BE2C (cell line): ENCODE measurements at places on chromosomes 3 and 15.

DNA sequence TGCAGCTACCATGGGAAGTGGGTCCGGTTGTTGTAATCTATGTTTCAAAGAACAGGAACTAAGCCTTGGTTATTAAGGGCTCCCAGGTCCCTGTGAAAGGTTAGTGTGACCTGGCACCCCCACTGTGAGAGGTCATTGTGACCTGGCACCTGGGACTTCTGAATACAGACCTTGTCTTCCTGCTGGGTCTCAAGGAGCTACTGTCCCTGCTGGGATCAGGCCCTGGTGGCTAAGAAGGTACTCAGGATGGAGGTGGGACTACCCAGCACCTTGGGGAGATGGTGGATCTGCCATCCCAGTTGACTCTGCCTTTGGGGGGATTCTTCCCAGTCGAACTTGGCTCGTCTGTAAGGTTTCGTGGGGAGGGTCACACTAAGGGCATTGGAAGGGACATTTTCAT is 10.3 kb upstream of the SLCO2A1 start:
- DNase-seq = no peak

GRCh38 chr3:48859206-48859605 is 11.5 kb upstream of the PRKAR2A start:
- no peak for DNase-seq

- no peak for DNase-seq
Measured at GRCh38 chr15:57849317-57849716, 142.8 kb downstream of the POLR2M start.

DNA sequence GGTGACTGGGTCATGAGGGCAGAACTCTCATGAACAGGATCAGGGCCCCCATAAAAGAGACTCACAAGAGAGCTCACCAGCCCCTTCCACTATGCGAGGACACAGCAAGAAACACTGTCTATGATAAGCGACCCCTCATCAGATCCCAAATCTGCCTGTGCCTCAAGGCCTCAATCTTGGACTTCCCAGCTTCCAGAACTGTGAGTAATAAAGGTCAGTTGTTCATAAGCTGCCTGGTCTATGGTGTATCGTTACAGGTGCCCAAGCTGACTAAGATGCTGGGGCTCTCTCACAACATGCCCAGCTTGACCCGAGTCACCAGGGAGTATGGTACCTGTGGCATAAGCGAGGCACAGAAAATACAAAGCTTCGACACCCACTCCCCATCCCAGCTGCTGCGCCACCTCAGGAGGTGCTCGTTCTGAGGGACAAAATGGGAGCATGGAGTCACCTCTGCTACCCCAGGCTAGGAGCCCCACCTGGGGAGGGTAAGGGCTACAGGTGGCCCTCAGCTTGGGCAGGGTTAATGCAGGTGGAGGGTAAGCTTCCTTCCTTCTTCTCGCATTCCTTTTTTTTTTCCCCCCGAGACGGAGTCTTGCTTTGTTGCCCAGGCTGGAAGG is 234.1 kb downstream of the ADAMTS17 start:
- DNase-seq = no peak

DNA sequence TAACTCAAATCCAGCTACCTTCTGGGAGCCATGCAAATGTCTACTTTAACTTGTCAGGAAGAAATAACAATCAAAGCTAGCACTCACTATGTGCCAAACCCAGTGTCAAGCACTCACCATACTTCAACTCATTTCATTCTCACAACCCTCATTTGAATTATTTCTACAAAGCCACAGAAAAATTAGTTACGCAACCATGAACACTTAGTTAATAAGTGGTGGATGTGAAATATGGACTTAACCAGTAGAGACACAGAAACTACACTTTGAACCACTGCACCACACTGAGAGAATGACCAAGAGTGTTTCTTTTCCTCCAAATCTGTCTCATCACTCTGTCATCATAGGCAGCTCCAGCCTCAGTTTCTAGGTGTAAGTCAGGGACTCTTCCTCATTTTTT is 91.0 kb upstream of the MBNL1 start:
- DNase-seq = no peak

GRCh38 chr15:68341760-68342725 is 64.5 kb downstream of the FEM1B start:
- DNase-seq = no peak

DNA sequence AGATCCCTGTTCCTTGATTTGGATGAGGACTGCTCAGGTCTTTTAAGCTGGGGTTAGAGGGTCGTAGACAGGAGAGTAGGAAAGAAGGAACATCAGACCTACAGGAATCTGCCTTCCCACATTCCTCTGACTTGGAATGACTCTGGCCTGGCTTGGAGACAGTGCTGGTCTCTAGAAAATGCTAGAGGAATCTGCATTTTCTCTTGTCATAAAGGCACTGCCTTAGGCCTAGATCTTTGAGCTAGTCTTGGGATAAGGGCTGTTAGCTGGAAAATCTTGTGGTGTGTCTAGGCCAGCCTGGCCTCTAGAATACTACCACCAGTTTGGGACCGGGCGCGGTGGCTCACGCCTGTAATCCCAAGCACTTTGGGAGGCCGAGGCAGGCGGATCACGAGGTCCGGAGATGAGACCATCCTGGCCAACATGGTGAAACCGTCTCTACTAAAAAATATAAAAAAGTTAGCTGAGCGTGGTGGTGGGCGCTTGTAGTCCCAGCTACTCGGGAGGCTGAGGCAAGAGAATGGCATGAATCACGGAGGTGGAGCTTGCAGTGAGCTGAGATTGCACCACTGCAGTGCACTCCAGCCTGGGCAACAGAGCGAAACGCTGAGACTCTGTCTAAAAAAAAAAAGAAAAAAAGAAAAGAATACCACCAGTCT is 17.3 kb upstream of the BSN start:
- no peak for DNase-seq

DNA sequence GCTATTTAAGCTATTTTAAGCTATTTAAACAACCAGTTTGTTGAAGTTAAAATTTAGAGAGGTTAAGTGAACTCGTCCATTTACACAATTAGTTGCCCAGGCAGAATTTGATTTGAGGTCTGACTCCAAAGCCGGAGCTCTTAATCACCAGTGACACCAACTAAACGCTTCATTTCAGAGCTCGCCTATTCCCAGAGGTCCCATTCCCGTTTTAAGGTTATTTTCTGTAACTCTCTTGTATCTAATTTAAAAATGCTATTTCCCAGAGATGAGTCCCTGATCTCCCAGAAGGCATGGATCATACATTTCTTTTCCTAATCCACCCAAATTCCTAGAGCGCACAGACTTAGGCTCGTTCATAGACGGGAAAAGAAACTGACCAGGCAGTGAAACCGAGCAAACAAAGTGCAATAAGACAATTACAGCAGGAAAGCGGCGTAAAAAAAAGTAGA is 904 bp upstream of the MCTP2 start:
- DNase-seq = no peak

GRCh38 chr3:47098910-47099309 is 65.0 kb downstream of the SETD2 start:
- no peak for DNase-seq

DNA sequence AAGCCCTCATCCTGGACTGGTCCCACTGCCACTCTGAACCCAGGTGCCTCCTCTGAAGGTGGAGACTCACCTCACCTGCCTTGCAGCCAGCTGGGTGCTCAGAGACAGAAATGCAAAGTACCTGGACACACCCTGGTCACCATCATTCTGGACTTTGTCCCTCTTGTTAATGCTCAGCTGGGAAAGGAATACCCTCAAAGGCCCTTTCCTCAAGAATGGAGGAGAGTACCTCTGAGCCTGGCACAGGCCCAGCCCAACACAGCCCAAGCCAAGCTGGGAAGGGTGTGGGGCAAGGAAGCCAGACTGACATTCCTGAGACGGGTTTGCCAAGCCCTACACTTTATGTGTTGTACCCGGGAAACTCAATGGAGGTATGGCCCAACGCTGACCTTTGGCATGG is 983 bp upstream of the ALAS1 start:
- no peak for DNase-seq

DNA sequence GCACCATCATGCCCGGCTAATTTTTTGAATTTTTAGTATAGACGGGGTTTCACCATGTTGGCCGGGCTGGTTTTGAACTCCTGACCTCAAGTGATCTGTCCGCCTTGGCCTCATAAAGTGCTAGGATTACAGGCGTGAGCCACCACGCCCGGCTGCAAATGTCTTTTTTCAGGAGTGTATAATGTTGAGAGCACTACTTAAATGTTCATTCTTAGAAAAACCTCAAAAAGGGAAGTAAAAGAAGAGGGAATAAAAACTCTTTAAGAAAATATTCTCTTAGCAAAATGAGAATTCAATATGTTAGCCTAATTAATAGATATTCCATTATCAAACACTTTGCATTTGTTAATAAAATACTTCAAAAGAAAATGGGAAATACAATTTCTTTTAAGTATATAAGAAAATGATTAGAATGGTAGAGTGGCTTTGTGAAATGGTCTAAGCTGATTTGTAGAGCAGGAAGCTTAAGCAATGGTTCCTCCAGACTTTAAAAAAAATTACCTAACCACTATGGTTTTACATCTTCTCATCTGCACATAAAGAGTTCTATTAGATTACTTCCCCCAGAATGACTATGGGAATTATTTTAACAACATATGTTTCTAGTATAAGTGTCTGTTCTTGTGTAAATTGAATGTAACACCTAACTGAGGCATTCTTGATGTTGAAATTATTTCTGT is 226.7 kb upstream of the ALCAM start:
- no peak for DNase-seq

DNA sequence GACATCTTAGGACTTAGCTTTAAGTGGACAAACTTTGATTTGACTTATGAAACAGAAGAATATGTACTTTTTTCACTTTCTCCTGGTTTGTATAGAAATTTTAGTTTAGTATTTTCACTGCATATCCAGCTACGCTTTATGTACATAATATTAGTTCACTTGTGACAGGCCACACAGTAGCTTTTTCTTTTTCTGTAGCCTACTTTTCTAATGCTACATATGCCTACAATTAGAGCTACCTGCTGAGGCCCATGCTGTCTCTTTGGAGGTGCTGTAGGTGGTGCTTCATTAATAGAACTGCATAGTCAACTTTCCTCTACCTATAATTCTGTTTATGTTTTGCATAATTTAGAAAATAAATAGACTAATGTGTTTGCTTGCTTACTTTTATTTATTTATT is 191.6 kb downstream of the NLGN1 start:
- no peak for DNase-seq

DNA sequence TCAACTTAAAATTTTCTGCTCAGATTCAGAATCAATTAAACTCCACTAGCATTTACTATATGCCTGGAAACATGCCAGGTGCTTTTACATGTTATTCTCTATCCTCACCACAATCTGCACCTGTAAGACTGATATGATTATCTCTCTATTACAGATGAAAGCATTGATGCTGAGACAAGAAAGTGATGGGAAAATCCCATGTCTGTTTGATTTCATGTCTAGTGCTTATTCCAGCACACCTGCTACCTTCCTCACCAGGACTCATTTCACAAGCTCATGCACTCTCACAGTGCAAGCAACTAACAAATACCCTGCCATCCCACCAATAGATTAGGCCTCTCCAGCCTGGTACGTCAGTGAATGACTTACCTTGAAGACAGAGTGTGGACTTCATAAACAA is 25.0 kb upstream of the BCL6 start:
- no peak for DNase-seq

DNA sequence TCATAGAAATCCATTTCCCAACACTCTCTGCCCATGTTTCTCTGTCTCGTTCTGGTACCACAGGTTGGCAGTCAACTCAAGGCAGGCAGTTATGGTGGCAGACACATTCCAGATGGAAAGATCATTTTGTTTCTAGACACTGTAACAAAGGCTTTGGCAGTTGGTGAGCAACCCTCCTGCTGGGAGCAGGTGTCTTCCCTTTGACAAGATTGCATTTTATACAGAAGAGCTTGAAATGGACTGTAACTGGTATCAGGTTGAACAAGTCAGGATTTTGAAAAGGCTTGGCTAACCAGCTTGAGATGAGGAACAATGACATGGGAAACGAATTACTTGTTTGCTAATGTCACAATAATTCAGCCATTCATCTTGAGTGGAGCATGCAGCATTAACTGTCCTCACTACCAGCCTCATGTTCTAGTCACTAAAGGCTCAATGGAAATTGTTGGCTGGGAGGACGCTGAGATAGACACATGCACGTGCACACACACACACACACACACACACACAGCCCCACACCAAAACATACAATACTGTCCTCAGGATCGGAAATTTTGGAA is 170.0 kb downstream of the SEMA6D start:
- no peak for DNase-seq

GRCh38 chr15:53511175-53511574 is 248.3 kb downstream of the WDR72 start:
- DNase-seq = no peak

DNA sequence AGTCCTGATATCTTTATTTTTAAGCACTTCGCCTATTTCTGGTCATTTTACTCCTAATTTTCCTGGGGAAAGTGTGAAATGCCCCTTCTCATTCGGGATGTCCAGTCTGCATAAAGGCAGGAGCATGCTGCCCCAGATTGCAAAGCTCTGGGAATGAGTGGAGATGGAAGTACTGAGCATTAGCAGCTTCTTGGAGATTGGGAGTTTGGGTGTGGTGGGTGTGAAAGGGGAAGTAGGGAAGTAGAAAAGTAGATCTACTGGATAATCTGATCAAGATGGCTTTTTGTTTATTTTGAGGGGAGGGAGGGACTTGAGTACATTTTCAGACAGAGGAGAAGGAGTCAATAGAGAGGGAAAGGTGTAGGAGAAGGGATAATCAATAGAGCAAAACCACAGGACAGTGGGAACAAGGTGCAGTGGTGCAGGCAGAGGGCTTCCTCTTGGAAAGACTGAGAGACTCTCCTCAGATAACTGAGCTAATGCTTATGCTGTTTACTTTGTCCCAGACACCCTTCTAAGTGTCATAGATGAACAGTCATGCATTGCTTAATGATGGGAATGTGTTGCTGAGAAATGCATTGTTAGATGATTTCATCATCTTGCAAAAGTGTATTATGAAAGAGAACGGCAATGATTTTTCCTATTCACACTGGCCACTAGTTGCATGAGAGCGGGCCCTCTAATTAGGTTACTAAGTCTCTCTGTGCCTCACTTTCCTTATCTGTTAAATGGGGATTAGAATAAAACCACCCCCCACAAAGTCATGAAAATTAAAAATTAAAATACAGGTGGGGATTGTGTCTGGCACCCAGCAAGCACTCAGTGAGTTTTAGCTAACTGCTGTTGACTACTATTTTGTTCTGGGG is 45.5 kb downstream of the PHLDB2 start:
- DNase-seq = no peak

DNA sequence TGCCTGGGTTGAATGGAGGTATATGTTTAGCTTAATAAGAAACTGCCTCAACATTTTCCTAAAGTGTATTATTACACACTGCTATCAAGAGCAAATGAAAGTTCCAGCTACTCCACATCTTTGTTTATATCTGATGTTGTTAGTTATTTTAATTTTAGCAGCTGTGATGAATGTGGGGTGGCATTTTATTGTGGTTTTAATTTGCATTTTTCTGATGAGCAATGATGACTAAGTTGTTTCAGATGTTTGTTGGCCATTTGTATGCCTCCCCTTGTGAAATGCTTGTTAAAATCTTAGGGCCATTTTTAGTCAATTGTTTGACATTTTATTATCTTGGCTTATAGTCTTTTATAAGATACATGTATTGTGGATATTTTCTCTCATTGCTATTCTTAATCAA is 260.4 kb upstream of the SLCO3A1 start:
- DNase-seq = no peak

GRCh38 chr3:181948286-181948685 is 236.6 kb downstream of the SOX2 start:
- DNase-seq = no peak

- DNase-seq = no peak
Measured at GRCh38 chr3:72641684-72642083, 206.6 kb downstream of the SHQ1 start.
